ENCODE measurements at places on chromosomes 13 and 19.
A peak's percentile ranks its signal among the peaks of the same experiment; 100 is the strongest.

DNA sequence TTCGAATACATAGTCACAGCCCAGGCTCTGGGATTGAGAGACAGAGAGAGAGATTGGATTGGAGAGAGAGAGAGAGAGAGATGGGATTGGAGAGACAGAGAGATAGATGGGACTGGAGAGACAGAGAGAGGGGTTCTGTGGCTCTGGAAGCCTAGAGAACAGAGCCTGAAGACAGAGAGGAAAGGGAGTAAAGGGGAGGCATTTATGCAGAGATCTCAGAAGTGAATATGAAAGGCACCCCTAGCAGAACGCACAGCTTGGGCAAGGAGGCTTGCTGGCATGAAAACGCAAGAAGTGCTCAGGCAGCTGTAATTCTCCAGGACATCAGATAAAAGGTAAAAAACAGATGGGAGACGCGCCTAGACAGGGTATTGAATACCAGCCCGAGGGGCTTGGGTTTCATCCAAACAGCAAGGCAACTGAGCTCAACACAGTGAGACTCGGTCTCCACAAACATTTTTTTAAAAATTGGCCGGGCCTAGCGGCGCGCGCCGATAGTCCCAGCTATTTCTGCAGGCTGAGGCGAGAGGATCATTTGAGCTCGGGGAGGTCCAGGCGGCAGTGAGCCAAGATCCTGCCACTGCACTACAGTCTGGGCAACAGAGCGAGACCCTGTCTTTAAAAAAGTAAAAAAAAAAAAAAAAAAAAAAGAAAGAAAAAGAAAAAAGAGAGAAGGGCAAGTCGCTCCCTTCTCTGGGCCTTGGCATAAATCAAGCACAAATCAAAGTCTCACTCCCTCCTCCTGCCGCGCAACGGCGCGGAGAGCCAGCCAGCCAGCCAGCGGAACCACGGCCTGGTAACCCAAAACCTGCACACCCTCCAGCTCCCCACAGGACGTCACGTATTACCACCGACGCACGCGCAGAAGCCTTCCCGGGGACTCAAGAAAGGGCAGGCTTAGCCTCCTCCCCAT lies 774 bp upstream of the PPP2R1A start:
- no peak for DNase-seq

DNA sequence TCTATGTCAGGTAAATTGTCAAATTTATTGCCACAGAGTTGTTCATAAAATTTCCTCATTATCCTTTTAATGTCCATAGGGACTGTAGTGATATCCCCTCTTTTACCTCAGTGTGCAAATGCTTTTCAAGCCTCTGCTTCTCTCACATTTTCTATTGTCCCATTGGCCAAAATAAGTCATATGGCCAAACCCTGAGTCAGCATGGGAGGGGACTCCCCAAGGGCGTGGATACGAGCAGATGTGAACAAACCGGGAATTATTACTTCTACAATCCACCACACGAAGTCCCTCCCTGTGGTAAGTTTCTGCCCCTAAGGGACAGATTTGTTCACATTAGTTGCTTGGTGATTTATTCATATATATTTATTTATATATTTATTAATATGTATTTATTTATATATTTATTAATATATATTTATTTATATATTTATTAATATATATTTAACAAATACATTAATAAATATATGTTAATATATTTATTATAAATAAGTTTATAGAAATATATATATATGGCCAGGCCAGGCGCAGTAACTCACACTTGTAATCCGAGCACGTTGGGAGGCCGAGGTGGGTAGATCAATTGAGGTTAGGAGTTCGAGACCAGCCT lies 20.1 kb upstream of the CAMSAP3 start:
- DNase-seq = no peak

DNA sequence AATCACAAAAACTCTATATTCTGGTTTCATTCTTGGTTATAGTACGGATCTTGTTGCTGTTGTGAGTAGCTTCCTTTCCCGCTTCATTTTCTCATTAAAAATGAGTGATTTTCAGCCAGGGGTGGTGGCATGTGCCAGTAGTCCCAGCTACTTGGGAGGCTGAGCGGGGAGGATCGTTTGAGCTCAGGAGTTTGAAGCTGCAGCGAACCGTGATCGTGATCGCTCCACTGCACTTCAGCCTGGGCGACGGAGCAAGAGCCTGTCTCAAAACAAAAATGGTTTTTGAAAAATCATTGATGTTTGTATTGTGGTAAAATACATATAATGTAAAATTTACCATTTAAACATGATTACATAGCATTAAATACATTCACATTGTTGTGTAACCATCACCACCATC lies 71.6 kb upstream of the TM9SF2 start:
- DNase-seq = no peak

GRCh38 chr19:38840583-38840968 lies 9.0 kb upstream of the ECH1 start:
- DNase-seq = no peak

DNA sequence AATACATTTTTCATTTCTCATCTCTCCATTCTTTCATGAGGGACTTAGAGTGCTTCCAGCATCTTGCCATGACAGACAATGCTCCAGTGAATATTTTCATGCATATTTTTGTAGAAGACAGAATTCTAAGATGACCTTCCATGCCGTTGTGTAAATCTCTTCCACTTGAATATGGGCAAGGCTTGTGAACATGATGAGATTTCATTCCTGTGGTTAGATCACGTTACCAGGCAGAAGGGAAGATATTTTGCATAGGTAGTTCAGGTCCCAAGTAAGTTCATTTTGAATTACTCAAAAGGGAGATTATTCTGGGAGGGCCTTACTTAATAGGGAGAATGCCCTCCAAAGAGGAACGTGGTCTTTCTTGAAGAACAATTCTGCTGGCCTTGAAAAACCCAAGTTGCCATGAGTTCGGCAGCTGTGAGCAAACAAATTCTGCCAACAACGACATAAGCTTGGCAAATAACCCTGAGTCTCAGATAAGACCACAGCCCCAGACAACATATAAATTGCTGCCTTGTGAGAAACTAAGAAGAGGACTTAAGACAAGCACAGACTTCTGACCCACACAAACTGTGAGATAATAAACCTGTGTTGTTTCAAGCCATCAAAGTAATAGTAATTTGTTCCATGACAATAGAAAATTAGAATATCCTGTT lies 400.5 kb upstream of the GPC6 start:
- DNase-seq = no peak

DNA sequence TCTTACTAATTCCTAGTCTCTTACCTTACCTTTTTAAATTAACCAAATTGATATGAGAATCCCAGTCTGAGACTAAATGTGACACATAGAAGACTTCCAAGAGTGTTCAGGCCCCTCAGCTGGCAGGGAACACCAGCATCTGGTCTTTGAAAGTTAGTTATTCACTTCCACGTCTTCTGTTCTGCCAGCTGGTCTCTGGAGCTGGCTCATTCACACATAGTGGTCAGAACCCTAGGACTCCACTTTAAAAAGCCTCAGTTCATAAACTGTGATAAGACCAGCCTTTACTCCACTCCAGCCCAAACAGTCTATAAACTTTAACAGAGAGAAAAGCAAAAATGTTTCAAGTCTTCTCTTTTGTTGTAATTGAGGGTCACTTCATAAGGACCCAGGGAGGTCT lies 263.0 kb downstream of the DCT start:
- DNase-seq = no peak

GRCh38 chr19:30471441-30471840 lies 99.3 kb downstream of the ZNF536 start:
- no peak for DNase-seq

- DNase-seq = peak; percentile 86
Measured at GRCh38 chr19:15449620-15450527, at the start of gene WIZ. Gene WIZ, minus strand, starts transcription at chr19:15449956. Its CDS starts 1,649 bp downstream, at chr19:15448307.

GRCh38 chr19:39937787-39938186 lies 3.4 kb upstream of the FCGBP start:
- DNase-seq = no peak

DNA sequence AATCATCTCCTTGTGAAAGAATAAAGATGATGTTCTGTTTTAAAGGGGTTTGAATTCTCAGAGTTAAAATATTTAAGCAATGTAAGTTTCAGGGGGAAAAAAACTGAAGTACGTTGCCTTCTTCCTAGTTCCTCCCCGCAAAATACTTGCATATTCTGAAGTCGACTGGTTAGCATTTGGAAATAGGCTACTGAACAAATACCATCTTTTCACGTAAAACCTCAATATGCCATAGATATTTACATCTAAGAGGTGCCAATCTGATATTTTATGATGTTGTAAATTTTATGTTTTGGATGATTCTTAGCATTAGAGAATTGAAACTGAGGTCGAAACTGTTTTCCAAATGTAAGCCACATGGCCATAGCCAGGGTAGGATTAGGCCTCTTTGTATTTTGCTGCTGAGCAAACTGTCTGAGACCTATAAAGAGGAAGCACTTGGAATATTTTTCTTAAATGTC lies 138.3 kb downstream of the FLT1 start:
- no peak for DNase-seq

DNA sequence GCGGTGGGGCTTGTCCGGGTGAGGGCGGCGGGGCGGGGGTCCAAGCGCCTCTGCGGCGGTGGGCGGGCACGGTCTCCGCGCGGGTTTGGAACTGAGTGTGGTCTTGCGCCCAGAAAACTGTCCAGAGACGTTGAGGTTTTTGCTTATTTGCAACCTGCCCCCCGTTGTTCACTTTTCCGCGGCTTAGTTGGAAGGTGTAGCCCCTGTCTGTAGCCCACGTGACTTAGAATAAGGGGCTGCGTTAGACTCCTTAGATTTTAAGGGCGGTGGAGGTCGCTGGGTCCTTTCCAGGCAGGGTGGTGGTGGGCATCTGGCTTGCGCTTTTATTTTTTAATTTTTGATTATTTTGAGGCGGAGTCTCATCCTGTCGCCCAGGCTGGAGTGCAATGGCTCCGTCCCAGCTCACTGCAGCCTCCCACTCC lies 748 bp downstream of the RPS15 start:
- DNase-seq = no peak

DNA sequence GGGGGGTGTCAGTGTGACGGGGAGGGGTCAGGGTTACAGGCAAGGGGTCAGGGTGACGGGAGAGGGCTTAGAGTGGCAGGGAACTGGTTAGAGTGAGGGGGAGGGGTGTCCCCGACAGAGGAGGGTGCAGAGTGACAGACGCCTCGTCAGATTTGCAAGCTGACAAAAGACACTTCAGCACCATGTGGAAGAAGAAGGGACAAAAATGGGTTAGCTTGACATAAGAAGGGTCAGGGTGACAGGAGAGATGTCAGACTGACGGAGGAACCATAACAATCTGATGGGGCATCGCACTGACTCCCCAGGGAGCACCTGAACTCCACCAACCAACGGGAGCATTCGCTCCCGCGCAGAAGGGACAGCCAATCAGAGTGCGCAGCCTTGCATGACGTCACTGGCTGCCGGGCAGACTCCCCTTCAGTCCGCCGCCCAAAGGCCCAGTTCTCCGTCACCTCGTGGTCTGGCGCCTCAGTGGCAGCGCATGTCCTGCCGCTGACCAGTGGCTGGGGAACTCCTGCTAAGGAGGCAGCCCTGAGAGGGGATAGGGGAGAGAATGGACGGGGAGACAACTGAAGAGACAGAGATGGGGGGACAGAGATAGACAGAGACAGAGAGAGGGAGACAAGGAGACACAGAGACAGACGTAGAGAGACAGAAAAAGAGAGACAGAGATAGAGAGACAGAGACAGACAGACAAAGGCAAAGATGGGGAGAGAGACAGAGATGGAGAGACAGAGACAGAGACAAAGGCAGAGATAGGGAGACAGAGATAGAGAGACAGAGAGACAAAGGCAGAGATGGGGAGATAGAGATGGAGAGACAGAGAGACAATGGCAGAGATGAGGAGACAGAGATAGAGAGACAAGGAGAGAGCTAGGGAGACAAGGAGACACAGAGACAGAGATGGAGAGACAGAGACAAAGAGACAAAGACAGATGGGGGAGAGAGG lies 30.2 kb downstream of the C19orf81 start:
- DNase-seq = peak; percentile 78

- no peak for DNase-seq
Measured at GRCh38 chr13:68850160-68850559, 1257.5 kb upstream of the ATXN8OS start.

DNA sequence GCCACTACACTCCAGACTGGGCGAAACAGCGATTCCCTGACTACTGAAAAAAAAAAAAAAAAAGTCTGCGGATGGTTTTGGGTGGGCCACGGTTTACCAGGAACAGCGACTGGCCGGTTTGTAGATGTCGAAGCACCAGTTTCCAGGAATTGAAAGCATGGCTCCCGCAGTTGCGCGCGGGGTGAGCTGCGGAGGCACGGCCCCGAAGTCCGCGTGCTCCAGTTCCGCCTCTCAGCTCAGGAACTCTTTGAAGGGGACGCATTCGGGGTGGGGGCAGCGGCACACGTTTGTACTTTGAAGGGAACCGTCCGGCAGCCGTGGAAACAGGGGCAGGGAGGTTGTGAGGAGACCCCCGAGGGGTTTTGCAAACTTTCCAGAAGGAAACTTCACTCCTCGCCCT lies 27.1 kb upstream of the PABPC3 start:
- DNase-seq = no peak

- DNase-seq = no peak
Measured at GRCh38 chr13:66314911-66315310, 915.2 kb downstream of the PCDH9 start.

DNA sequence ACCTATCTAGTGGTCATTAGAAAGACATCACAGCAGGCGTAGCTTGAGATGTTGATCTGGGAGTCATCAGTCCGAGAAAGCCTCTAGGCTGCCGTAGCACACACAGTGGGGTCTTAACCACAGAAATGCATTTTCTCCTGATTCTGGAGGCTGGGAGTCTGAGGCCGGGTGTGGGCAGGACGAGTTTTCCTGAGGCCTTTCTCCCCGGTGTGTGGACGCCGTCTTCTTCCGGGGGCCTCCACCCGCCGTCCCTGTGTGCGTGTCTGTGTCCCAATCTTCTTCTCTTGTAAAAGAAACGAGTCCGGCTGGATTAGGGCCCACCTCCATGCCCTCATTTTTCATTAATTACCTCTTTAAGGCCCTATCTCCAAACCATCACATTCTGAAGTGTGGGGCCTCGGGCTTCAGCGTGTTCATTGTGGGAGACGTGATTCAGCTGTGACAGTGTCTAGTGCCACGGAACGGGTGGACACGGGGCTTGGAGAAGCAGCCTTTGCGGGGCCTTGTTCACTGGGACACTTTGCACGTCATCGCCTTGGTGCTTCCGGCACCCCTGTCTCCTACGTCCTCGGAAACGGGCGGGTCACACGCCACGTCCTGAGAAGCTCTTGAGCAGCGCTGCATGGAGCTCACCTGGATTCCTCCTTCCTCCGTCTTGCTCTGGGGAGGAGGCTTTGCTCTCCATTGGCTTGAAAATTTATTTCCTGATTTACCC lies 208.9 kb upstream of the SOX1 start:
- no peak for DNase-seq

DNA sequence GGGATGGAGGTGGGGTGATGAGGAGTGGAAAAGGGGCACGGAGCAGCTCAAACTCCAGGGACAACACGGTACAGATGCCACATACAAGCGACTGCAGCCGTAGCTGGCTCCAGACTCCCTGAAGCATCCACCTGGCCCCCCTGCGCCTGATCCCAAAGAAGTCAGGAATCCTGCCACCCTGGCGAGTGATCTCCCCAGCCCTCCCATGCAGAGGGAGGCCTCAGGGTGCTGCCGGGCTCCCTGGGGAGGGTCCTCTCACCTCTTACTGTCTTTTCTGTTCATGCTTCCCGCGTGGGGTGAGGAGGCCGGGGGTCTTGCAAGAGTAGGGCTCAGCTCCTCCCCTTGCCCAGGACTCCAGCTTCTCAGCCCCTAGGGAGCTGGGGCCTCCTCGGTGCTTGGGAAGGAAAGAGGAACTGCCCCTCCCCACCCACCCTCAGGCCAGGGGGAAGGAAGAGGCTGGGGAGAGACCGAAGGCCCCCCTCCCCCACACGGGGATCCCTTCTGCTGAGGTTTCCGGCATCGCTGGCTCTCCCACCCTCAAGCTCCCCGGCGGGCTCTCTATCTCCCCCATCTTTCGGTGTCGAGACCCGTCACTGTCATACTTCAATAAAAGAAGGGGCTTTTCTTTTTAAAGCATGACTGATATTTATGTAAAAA lies at the start of gene RASGRP4:
Gene RASGRP4, minus strand, starts transcription at position 410 of the 657 bp plus-strand sequence. Its CDS starts 128 bp downstream, at position 282.
- DNase-seq = peak; percentile 35

Data from CD4-positive, alpha-beta T cell treated with Interleukin-1 beta for 1 hour (primary cell).